ENCODE measurements at places on chromosomes 3 and 15. TPM values are rescaled to one million over a fixed set of nuclear protein-coding genes. Genes with fewer than 3 reads are reported as not detected.

GRCh38 chr15:68885070-68885469 lies 45.3 kb upstream of the SPESP1 start:
- H3K4me1 ChIP-seq: peaks cover 15% of the 10 kb centered on the region
- no peaks in the 10 kb centered on the region for H3K27me3 ChIP-seq
- no peak overlapping the region for H3K4me3 ChIP-seq
- H3K27ac ChIP-seq: no peak overlapping the region

Gene NMNAT3
- total RNA-seq: 4.1 TPM

Gene NTRK3
- total RNA-seq: 5.6 TPM

GRCh38 chr3:20380295-20380694 lies 194.3 kb upstream of the SGO1 start:
- no peaks in the 10 kb centered on the region for H3K27me3 ChIP-seq
- no peak overlapping the region for H3K4me3 ChIP-seq
- no peak overlapping the region for H3K27ac ChIP-seq
- no peaks in the 10 kb centered on the region for H3K36me3 ChIP-seq

DNA sequence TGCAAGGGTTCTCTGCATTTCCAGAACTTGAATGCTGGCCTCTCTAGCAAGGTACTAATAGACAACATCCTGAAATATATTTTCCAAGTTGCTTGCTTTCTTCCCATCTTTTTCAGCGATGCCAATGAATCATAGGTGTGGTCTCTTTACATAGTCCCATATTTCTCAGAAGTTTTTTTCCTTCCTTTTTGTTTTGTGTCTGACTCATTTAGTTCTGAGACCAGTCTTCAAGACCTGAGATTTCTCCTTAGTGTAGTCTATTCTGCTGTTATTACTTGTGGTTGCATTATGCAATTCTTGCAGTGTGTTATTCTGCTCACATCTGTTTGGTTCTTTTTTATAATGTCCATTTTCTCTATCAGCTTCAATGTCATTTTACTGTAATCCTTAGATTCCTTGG lies 1265.0 kb upstream of the ALCAM start:
- no peaks in the 10 kb centered on the region for H3K36me3 ChIP-seq
- H3K4me3 ChIP-seq: no peak overlapping the region
- DNase-seq: no peak
- H3K27ac ChIP-seq: no peak overlapping the region
- H3K27me3 ChIP-seq: no peaks in the 10 kb centered on the region

Gene CCK
- total RNA-seq: not detected

- DNase-seq: no peak
- H3K27ac ChIP-seq: no peak overlapping the region
- no peaks in the 10 kb centered on the region for H3K4me1 ChIP-seq
- H3K27me3 ChIP-seq: no peaks in the 10 kb centered on the region
- H3K36me3 ChIP-seq: no peaks in the 10 kb centered on the region
- no peak overlapping the region for H3K4me3 ChIP-seq
Measured at GRCh38 chr3:150653110-150653561, 50.0 kb downstream of the SELENOT start.

Gene BCHE
- total RNA-seq: 4.1 TPM

Gene ATP13A3
- total RNA-seq: 166 TPM

Gene IP6K1
- total RNA-seq: 54.9 TPM

Gene TMEM158
- 3.4 TPM for total RNA-seq

Gene MEX3B
- total RNA-seq: 6.3 TPM

Gene MLF1
- 35.3 TPM for total RNA-seq

- peak overlapping the region; percentile 70 for H3K27ac ChIP-seq
- no peaks in the 10 kb centered on the region for H3K27me3 ChIP-seq
- DNase-seq: peak; percentile 11
- H3K4me1 ChIP-seq: peaks cover 12% of the 10 kb centered on the region
- no peak overlapping the region for H3K4me3 ChIP-seq
- H3K36me3 ChIP-seq: peaks cover 14% of the 10 kb centered on the region
Measured at GRCh38 chr15:30985081-30985531, 6.3 kb downstream of the MTMR10 start.

DNA sequence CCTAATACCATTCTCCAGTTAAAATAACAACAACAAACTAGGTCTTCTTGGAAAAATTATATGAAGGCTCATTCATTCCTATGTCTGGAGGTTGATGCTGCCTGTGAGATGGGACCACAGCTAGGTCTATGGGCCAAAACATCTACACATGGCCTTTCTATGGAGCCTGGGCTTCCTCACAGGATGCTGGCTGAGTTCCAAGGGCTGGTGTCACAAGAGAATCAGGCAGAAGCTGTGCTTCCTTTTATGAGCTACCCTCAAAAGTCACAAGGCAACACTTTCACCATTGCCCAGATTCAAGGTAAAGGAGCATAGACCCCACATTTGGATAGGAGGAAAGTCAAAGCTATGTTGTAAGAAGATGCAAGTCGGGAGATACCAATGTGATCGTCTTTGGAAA lies 4.6 kb upstream of the RTP2 start:
- H3K4me3 ChIP-seq: no peak overlapping the region
- no peak overlapping the region for H3K27ac ChIP-seq
- H3K36me3 ChIP-seq: no peaks in the 10 kb centered on the region
- no peaks in the 10 kb centered on the region for H3K27me3 ChIP-seq
- peak; percentile 41 for DNase-seq

DNA sequence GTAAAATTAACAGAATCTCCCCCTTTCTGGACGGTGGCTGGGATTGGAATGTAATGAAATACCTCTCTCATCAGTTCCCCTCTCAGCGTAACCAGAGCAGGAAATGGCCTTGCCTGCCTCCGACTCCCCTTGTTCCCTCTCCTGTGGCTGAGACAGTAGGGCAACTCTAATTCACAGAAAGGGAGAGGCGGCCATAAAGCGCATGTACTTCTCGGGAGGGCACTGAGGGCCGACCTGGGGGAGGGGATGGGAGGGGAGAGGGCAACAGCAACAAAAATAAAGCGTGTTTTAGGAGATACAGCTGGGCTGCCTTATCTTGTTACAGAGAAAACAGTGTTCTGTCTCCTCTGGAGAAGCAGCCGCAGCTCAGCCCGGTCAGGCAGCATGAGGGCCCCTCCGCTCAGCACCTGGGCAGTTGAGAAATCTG lies 783.3 kb upstream of the ARRDC4 start:
- peaks cover 3% of the 10 kb centered on the region for H3K4me1 ChIP-seq
- no peak overlapping the region for H3K4me3 ChIP-seq
- DNase-seq: peak; percentile 42
- no peak overlapping the region for H3K27ac ChIP-seq
- H3K36me3 ChIP-seq: no peaks in the 10 kb centered on the region

Gene COLQ
- 5.1 TPM for total RNA-seq

DNA sequence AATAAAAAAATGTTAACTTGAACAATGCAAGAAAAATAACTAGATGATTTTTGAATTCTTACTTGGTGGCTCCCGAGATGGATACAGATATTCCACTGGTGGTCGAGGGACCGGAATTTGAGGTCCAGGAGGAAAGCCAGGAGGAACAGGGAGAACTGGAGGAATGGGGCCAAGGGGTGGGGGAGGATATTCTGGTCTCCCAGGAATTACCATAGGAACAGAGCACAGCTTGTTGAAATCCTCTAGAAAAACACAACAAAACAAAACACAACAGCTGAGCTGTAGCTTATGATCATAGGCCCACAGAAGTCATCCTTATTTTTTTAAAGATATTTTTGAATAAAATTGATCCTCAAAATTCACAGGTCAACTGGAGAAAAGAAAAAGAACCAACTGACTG lies 129.4 kb downstream of the FBN1 start:
- no peak for DNase-seq
- H3K27ac ChIP-seq: no peak overlapping the region

Gene SAMMSON
- total RNA-seq: not detected
